Activated naive CD4-positive, alpha-beta T cell treated with anti-CD3 and anti-CD28 coated beads, Interleukin-2, amount 50 U/mL, for 16 hours (primary cell): ENCODE measurements at places on chromosomes 4 and X.

DNA sequence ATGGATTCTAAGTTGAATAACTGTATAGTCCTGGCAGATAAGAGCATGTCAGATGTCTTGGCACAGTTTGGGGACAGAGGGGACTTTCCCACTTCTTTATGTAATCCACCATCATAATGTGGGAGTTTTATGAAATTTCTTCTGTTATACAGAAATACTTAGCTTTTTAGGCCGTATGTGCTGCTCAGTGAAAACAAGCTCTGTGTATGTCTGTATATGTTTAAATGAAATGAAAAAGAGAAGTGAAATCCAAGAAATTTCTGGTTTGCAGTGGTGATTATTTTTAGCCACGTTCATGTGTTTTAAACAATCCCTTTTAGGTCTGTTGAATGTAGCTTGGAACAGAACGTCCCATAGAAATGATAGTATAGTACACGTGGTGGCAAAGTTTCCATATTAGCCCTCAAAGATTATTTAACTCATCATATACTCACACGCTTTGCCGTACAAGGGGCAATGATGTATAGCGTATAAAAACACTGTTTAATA lies 41.0 kb downstream of the GAB1 start:
- no peak for DNase-seq

GRCh38 chr4:140281828-140282552 lies 91.5 kb upstream of the SCOC start:
- DNase-seq = no peak

GRCh38 chr4:182842759-182843390 lies 74.3 kb downstream of the DCTD start:
- no peak for DNase-seq

- DNase-seq = no peak
These were observed 225.5 kb downstream of the PARM1 start for GRCh38 chr4:75158451-75158850.

DNA sequence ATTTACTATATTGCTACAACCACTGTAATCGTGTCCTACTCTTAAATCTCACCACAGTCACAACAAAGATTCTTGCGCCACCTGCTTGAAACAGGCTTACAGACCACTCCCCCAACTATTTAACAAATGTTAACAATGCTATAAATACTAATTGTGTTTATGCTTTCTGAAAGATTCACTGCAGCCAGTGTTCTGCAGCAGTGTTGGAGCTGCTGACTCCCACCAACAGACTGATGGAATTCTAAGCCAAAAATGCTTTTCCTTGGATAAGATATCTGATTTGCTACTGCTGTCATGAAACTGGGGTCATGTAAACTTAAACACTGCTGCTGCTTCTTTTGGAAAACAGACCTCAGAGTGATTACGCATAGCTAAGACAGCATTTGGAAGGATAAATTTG lies 244.2 kb upstream of the MAB21L2 start:
- no peak for DNase-seq

- no peak for DNase-seq
These were observed 12.0 kb downstream of the NEIL3 start for GRCh38 chr4:177321647-177322046.

DNA sequence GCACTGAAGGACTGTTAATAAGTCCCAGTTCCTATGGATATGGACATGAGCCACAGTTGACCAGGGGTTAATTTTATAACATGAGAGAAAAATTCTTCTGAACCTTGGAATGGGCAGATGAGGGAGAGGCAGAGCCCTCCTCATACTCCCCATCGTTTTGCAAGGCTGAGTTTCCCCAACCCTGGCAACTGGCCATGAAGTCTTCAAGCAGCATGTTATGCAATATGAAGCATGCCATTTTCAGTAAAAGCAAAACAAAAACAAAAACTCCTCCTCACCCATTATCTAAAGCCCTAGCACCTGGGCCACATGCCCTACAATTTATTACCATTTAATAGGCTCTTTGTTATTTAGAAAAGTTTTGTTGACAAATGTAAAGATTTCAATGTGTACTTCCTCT lies 64.5 kb downstream of the GPC4 start:
- no peak for DNase-seq

DNA sequence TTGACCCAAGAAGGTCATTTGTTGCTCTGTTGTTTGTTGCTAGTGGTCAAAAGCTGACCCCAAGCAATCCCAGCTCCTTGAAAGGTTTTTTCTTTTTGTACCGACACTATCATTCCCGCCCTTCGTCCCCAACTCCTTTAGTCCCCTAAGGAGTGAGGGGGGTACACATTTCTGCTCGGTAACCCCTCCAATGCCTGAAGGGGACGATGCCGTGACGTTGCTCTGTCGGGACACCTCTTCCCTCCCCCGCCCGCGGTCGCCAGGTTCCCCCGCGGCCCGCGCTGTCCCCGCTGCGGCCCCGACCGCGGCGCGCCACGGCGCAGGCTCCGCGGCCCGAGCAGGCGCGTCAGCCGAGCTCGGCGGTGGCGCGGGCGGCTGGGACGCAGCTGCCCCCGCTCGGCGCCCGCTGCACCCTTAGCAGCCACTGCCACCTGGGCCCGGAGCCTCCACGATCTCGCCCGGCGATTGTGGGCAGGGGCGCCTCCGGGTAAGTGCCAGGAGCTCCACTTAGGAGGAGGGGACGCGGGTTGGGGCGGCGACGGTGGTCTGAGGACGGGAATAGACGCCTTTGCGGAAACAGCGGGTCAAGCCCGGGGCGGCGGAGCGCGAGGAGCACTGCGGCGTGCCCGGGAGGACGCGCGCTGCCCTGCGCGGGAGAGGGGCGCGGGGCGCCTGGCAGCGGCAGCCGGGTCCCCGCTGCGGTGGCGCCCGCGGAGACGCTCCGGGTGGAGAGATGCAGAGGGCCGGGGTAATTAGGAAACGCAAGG lies at the start of gene GLRB:
TSS of gene GLRB (plus strand) at position 340 of the 767 bp plus-strand sequence. CDS start 1,875 bp downstream, outside the sequence.
- DNase-seq = no peak

GRCh38 chrX:4930426-4930825 lies 1217.0 kb upstream of the PRKX start:
- no peak for DNase-seq

DNA sequence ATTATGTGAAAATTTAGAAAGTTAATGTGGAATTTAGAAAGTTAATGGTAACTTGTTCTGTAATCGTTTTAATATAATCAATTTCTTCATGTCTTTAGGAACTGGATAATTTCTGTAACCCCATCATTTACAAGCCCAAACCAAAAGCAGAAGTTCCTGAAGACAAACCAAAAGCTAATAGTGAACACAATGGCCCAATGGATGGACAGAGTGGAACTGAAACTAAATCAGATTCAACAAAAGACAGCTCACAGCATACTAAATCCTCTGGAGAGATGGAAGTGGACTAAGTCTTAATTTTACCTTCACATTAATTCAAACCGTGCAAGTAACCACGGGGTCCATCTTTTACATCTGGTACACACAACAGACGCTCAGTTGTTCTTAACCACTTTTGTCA lies 48.1 kb upstream of the PLK4 start:
- DNase-seq = no peak

DNA sequence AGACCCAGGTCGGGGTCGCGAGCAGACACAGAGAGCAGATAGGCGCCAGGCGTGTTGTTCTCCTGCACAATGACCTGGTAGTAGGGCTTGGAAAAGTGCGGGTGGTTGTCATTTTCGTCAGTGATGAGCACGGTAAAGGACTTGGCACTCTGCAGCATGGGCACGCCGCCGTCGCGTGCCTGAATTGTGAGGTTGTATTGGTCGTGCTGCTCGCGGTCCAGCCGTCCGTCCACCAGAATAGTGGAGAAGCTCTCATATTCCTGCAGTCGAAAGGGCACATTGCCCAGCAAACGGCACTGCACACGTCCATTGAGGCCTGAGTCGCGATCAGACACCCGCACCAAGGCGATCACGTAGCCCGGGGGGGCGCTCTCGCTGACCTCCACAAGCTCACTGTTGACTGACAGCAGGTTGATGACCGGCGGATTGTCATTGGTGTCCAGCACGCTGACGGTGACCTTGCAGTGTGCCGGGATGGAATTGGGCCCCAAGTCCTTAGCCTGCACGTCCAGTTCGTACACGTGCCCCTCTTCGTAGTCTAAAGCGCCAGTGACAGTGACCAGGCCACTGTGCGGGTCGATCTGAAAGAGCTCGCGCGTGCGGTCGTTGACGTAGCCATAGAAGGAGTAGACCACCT lies 2.8 kb downstream of the PCDH19 start:
- DNase-seq = no peak
